ENCODE measurements at places on chromosomes 11 and 22.

DNA sequence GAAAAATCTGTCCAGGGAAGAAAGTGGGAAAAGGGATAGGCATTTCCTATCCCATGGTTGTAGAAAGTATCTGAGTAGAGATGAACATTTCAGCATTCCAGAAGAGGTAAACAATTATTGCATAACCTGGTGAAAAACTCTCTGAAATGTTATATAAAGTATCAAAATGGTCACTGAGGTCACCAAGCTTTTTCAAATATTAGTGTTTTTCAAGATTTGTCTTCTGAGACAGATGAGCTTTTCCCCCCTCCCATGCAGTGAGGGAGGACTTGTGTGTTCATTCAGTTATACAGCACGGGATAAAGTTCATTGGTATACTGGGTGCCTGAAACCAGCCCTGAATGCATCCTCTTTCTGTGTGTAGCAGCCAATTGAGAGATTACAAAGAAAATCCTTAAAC lies 1.9 kb upstream of the DEPDC7 start:
- no peak for DNase-seq

DNA sequence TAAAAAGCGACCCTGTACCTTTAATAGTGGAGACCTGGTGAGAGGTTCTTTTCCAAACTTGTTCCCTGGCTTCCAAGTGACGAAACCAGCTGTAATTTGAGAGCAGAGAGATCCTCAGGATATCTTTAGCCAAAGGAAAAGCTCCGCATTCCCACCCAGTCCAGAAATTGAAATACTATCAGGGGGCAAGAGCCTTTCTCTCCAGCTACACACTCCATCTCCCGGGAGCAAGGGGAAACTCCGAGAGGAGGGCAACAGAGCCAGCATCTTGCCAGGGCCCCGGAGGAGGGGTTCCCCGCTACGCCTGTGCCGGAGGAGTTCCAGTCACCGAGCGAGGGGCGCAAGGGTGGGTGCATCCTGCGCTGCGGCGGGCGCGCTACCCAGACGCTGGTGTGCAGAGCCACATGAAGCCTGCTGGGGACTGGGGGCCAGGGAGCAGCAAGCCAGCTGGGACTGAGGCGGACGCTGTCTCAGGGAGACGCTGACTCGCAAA lies at the start of gene FIBIN:
Gene FIBIN, plus strand, starts transcription at position 148 of the 493 bp plus-strand sequence. CDS start 415 bp downstream, outside the sequence.
- DNase-seq = no peak

- no peak for DNase-seq
Measured at GRCh38 chr11:72614381-72614780, 59.8 kb downstream of the PDE2A start.

DNA sequence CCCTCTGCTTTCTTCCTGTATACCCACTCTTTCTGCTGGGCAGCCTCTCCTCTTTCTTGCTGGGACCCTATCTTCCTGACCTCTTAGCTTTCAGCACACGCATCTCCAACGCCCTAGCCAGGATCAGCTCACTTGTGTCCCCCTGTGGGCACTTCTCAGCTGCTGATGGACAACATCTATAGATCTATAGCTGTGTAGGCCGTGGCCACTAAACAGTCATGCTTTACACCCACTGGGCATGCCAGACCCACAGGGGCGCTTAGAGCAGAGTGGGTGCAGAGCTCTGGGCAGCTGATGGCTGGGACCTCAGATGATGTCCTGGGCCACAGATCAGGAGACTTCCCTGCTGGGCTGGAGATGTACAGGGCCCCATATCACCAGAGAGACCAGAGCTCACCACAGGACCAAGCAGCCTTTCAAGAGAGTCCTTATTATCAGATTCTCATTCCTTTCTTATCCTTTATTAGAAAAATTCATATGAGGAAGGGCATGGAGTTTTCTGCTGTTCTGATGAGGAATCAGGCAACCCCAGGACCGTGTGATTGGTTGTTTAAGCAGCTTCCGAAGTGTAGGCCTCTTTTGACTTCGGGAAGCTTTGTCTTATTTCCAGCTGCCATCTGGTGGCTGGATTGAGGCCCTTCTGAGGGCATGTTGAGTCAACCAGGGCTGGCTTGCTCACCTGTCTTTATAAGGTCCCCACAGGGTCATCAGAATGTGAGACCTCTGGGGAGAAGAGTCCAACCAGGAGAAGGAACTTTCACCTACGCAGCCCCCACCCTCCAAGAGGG lies 60.5 kb downstream of the OSBP2 start:
- DNase-seq = peak; percentile 38

DNA sequence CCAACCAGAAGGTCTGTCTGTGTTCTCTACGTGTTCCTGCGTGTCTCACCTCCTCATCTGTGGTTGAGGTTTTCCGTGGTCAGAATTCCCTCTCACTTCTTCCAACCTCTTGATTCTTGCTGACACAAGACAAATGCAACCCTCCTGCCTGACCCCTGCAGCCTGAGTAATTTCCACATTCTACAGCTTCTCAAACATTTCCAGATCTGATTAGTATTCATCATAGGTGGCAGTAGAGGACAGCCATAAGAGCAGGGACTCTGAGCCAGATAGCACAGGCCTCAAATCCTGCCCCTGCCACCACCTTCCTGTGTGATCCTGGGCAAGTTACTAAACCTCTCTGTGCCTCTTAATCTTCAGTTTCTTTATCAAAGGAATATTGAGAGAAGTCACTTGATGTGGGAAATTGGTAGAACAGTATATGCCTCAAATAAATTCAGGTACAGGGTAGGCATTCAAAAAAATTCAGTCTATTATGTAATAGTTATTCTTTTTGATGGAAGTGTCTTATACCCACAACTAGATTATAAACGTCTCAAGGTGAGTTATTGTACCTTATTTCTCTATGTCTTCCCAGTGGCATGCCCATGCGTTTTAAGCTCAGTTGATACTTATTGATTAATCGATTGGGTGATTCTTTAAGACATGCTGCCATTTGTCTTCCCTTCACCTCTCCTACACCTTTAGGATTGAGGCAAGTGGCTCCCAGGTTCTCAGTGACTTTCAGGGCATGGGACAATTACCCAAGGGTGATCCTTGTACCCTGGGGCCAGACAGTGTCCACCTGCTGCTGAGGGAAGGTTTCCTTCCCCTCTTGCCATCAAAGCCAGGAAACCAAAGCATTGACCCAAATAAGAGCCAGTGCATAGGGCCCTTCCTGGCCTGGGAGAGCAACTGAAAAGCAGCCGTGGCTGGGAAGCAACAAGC lies 19.6 kb downstream of the POU2AF1 start:
- no peak for DNase-seq

DNA sequence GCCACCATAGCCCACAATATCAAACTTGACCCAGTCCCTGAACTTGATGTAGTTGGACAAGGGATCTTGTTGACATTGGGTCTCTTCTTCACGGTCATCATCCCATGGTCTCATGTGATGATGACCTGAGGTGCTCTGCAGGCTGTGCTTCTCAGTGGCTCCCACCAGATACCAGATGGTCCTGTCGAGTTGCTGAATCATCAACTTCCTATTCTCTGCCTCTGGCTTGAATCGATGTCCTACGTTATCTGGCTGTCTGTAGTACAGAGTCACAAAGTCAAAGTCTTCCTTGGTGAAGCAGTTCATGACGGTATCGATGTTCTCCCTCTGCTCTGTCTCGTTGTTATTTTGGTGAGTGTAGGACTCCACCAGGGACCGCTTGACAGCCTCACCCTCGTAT lies 145.7 kb upstream of the ALDH3B2 start:
- DNase-seq = no peak

DNA sequence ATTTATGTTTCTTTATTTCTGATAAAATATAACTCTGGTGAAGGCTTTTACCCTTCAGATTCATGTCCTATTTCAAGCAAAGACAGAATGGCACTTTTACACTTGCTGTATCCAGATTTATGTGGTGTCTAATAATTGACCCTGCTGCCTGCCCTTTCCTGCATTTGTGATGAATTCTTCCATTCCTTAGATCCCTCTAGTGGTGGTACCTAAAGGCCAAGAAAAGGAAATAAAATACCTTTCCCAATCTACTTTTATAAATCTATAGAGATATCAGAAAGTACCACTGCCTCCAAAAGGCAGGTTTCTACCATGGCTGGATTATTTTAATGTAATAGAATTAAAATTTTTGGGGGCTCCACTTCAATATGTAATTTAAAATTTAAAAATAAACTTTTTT lies 34.2 kb downstream of the CCDC81 start:
- DNase-seq = no peak

- DNase-seq = no peak
Measured at GRCh38 chr11:124942466-124943253, 6.8 kb upstream of the HEPACAM start.
